ENCODE measurements at places on chromosomes 3 and 15. TPM values are rescaled to one million over a fixed set of nuclear protein-coding genes. Genes with fewer than 3 reads are reported as not detected.

- no peak for DNase-seq
Observed at GRCh38 chr3:177523872-177524438, 326.7 kb upstream of the TBL1XR1 start.

DNA sequence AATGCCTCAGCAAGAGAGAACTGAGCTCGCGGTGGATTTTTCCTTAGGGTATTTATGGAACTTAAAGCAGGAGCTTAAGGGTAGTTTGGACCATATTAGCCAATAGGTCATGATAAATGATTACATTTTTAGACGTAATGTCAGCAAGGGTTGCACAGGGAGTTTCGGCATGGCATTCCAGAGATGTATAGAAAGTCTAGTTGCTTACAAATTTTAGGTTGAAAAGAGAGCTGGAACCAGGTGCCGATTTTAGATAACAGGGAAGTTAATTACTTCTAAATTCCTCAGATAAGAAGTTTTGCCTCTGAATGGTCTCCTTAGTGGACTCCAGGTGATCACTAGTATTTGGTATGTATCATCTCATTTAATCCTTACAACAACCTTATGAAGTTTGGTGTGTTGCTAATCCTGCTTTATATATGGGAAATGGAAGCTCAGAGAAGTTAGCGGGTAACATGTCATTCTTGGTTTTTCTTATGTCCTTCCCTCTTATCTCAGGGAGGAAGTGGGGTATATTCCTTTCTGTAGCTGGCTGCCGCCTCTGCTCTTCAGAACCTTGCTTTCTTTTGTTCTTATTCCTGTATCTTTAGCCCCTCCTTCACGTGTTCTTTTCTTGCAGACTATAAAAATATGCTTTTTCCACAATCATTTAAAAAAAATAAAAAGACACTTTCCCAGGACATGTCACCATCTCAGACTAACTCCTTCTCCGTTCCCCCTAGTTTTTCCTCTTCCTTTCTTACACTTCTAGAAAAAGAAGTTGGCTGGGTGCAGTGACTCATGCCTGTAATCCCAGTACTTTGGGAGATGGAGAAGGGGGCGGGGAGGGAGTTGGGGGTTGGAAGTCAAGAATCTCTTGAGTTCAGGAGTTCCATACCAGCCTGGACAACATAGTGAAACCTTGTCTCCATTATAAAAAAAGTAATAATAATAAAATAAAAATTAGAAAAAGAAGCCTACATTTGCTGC is 25.7 kb downstream of the IQGAP1 start:
- no peak for DNase-seq

GRCh38 chr3:87674397-87675161 is 384.2 kb downstream of the CGGBP1 start:
- DNase-seq: no peak

GRCh38 chr15:89118481-89118989 is 30.3 kb downstream of the ABHD2 start:
- no peak for DNase-seq

- no peak for DNase-seq
Observed at GRCh38 chr3:127767126-127767525, 55.2 kb downstream of the MGLL start.

GRCh38 chr3:177488740-177489139 is 291.5 kb upstream of the TBL1XR1 start:
- DNase-seq: no peak

The SI gene
- total RNA-seq: not detected

The SLC25A20 gene
- 10.1 TPM for total RNA-seq

The ERICH6 gene
- total RNA-seq: not detected

The STARD5 gene
- total RNA-seq: 6.7 TPM

The SERPINI2 gene
- total RNA-seq: not detected

The PRKCI gene
- 62.4 TPM for total RNA-seq

The ACAN gene
- 1.00 TPM for total RNA-seq

The ACKR2 gene
- 0.33 TPM for total RNA-seq
